IMR-90 (cell line): ENCODE measurements at places on chromosomes 7 and 10. TPM values are rescaled to one million over a fixed set of nuclear protein-coding genes. Genes with fewer than 3 reads are reported as not detected.

DNA sequence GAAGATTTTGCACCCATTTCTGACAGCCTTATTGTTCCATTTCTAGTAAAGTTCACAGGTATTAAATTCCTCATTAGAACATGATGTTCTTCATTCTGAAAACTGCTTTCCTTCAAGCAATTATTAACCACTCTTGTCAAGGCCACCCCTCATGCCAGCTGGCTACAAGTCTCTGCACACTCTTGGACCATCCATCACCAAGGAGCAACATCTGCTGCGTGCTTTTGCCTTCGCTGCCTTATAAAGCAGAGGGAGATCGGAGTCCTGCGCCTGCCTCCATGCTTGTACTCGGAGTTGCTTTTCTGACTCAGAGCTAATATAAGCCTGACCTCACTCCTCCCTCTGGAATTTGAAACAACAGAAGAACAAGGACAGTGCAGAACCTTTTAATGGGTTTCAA is 529.9 kb upstream of the DPP6 start:
- DNase-seq, result no peak

DNA sequence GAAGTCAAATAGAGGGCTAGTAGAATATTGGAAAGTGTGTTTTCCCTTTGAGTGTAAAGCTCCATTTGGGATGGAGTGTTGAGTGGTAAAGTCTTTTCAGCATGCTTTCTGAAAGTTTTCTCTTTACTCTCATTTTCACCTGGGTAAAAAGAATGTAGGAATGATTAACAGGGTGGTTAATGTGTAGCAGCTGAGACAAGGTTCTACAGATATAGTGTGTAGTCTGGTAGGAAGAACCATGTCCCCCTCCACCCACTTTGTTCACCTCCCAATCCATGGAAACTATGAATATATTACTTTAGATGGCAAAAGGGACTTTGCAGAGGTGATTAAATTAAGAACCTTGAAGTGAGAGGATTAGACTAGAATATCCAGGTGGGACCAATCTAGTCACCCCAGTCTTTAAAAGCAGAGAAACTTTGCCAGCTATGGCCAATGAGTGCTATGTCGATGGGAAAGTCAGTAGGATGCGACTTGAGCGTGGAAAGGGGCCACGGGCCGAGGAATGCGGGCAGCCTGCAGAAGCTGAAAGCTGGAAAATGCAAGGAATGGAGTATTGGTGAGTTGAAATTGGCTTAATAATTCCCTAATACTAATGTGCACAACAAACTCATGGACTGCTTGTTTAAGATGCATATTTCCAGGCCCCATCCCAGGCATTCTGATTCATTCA is 166.3 kb upstream of the AHR start:
- no peak for DNase-seq

The STEAP1B gene
- 13.8 and 21.1 TPM in 2 replicates for total RNA-seq

The ENTPD7 gene
- total RNA-seq, result 20.0 and 23.3 TPM in 2 replicates

The CAMK2B gene
- 0.18 and 0.28 TPM in 2 replicates for total RNA-seq

The TAS2R5 gene
- under 0.01 and 0.36 TPM in 2 replicates for total RNA-seq
